ENCODE measurements at places on chromosomes 1 and 21.
A peak's percentile ranks its signal among the peaks of the same experiment; 100 is the strongest.

DNA sequence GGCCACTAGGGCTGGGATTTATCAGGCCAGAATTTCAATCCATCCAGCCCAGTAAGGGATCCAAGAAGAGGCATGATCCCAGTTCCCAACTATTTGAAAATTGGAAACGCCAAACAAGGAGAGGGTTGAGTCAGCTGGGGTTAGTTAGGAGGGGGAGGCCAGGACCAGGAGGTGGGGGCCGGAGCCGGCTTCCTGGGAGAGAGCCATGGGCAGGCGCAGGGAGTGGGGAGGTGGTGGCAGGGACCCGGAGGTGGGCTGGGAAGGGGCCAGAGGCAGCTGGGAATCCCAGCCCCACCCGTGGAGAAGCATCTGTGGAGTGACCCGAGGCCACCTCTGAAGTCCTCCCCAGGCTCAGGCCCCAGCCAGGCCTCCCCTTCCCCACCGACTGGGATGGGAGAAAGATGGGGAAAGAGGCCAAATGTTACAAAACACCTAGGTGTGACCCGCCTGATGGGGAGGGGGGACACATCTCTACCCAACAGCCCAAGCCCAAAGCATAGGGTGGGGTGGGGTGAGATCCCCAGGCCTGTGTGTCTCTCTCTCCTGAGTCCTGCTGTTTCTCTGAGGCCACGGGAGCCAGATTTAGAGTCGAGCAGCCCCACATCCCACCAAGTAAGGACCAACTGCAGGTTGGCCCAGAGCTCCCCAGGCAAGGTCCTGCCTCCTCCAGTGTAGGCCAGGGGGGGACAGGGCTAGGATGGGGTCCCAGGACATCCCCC, 10.1 kb downstream of the HSPG2 start:
- no peak for DNase-seq

GRCh38 chr21:35679076-35679475, 381.2 kb downstream of the SETD4 start:
- no peak for DNase-seq

GRCh38 chr1:175237389-175237788, 44.8 kb upstream of the KIAA0040 start:
- DNase-seq: no peak

GRCh38 chr21:31566064-31566463, 93.4 kb upstream of the SOD1 start:
- no peak for DNase-seq

- DNase-seq: no peak
These were observed 17.7 kb downstream of the AGRN start for GRCh38 chr1:1037366-1038327.

GRCh38 chr1:44015206-44015605, 16.1 kb downstream of the SLC6A9 start:
- no peak for DNase-seq

DNA sequence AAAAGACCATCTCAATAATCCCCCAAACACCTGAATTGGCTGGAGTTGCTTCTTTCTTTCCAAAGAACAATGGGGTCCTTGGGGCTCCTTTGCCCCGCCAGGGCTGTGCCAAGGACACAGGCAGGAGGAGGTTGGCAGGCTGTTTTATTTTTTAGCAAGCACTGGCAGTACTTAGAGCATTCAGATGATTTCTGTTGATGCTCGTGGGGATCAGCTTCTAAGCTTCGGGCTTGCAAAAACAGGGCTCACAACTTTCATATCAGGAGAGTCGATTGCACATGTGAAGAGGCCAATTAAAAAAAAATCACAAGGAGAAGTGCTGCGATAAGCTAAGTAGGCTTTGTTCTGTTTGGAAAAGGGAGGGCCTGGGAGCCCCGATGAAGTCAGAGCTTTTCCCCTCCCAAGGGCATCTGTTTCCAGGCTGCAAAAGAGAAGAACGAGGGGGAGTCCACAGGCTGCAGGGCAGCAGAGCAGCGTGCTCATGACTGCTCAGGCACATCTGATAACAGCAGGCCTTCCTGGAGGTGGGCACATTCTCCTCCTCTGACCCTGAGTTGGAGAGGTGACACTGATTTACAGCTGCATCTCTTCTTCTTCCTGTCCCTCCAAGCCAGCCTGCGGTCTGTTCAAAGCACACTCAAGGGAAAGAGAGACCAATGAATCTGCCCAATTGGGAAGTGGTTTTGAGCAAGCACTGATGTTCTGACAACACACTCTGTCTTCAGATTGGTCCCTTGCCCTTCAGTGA, 27.3 kb upstream of the BCAR3 start:
- DNase-seq: peak; percentile 65

DNA sequence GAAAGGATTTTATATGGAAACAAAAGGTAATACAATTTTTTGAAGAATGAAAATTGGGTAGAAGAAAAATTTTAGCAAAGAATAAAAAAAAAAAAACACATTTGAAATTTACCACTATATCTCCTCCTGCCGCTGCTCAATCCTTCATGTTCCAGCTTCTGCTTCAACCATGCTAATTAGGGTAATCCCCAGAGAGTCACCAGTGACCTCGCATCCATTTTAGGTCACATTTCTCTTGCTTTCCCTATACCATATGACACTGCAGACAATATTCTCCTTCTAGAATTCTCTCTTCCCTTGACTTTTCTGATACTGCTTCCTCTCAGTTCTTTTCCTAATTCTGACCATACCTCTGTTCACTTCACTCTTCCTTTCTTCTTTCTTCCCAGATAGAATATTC, 237.1 kb downstream of the USH2A start:
- peak; percentile 63 for DNase-seq

DNA sequence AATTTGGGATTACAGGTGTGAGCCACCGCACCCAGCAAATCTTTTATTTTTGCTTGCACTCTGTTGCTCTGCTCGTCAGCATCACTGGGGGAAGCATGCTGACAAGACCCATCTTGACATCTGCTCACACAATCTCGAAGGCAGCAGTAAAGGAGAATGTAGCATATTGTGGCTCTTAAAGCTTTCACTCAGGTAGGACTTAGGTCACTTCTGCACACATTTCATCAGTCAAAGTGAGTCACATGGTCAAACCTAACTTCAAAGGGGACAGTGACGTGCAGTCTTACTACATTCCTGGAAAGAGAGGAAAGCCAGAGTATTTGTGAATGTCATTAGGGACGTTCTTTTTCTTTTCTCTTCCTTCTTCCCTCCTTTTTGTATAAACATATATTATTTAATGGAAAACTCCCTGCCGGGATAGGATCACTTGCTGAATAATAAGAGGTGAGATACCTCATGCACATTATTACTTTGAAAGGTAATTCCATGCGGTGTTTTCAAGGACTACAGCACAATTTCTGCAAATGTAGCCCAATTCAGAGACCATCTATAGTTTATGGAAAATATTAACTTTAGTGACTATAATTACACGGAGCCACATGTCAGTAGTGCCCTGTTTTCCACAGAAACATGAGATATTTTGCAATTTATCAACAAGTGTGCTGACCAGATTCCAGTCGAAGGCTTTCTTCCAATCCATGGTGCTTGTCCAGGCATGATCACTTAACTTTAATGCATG, 19.3 kb upstream of the ACBD6 start:
- DNase-seq: no peak

DNA sequence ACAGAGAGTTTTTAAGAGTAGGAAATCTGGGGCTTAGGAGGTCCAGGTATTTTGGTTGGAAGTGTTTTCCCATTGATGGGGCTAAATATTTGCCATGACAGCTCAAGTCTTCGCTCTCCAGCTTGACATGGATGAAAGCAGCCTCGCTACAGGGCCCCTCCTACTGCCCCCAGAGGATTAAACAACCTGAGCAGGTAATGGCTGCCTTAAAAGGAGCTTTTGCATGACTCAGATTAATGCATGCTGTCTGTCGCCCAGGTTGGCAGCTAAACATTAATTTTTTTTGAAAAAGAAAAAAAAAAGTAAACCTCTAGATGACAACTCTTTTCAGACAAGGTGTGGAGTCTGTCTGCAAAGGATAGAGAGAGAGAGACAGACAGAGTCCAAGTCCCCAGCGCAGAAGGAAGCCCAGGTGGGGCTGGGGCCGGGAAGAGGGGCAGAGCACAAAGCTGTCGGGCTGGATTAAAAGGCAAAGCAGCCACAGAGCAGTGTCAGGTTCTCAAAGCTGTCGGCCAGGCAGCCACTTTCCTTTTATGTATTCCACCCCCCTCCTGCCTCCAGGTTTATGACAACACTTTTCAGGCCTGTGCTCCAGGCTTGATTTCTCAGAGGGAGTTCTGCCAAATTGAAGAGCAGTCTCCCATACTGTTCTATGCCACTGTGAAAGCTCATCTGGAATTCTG, 127.9 kb downstream of the CLIC6 start:
- no peak for DNase-seq

DNA sequence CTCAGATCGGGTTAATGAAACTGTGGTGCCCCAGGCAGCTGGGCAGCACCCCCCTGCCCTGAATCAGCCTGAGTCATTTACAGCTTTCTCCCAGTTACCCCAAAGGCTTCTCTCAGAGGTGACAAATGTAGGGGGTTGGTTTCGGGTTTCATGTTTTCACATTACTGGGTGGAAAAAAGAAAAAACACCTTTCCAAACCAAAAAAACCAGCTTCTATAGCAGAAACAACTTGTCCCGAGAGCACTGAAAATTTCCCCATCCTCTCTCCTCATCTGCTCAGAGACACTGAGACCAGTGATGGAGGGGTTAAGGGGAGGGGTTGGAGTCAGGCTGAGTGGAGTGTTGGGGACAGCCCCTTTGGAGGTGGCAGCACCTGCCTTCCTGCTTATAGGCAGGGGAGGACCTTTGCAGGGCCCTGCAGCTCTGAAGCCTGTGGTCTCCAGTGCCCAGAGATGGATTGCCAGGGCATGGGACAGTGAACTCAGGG, 15.6 kb downstream of the UTP11 start:
- DNase-seq: no peak

DNA sequence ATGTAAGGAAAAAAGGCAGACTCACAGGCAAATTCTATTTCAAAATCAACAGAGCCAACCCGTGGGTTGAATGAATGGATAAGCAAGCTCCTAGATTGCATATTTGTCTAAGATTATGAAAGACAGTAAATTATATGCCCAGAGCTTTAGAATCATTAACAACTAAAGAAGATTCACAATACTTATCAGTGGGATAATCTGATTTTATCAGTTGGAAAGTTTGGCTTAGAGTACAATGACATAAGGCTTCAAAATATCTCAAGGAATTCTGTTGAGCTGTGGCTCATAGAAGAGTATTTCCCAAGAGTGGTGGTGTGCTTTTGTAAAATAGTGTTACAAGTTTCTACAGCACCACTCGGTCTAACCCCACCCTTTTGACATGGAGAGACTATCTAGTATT, 85.5 kb downstream of the ADAMTS1 start:
- no peak for DNase-seq

GRCh38 chr1:8026153-8026975, at the start of gene ERRFI1:
ERRFI1 (minus strand) TSS chr1:8026309; CDS start chr1:8015619, 10,690 bp downstream.
- peak; percentile 86 for DNase-seq

DNA sequence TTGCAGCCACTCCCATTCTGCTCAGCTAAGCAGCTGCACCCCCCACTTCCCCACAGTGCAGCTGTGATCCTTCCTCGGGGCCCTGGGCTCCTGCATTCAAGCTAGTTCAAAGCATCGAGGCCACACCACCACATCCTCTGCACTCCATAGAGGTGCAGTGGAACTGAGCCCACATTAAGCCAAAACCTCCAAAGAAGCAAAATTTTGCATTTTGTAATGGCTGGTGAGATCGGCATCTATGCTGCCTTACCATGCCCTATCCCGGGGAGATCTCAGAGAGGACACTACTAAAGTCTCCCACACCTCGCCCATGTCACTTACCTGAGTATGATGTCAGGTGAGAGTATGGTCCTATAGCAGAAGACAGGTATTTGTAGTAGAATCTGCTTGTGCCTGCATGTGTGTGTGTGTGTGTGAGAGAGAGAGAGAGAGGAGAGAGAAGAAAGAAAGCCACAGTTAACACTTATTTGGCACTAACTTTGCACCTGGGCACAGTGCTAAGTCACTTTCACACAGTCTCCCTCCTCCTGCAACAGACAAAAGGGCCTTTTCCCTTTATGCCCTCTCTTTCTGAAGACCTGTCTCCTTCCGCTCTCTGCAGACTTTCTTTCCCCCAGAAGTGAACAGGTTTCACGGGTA, 89.8 kb downstream of the KIF14 start:
- no peak for DNase-seq

DNA sequence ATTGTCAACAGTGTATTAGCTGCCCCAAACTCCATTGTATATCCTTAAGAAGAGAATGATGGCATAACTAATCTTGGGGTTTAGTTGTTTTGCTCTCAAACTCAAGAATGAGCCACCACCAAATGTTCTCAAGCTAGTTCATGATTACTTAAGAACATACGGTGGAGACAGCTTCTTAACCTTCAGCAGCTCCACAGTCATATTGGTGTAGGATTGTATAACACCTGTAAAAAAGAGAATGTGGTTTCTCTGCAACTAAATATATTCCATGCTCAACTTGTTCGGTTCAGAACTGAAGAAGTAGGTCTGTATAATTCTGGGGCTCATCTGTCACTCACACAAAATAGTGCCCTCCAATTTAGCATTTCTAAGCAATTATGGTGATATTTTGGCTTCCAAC, 177.9 kb upstream of the DUSP10 start:
- DNase-seq: no peak

- no peak for DNase-seq
These were observed 40.5 kb upstream of the RBBP5 start for GRCh38 chr1:205162301-205162700.

- peak; percentile 55 for DNase-seq
These were observed 66.3 kb upstream of the DIRAS3 start for GRCh38 chr1:68116643-68117235.

GRCh38 chr1:15680131-15680530, 4.0 kb upstream of the PLEKHM2 start:
- DNase-seq: no peak

- no peak for DNase-seq
These were observed 25.0 kb upstream of the SUMO3 start for GRCh38 chr21:44842721-44843445.

- DNase-seq: no peak
These were observed 82.0 kb upstream of the MROH9 start for GRCh38 chr1:170853302-170853701.

GRCh38 chr1:143698016-143698415, 273.8 kb downstream of the FAM72C start:
- peak; percentile 10 for DNase-seq

Data from SK-N-DZ (cell line).